ENCODE measurements at places on chromosomes 13 and 19. TPM values are rescaled to one million over a fixed set of nuclear protein-coding genes. Genes with fewer than 3 reads are reported as not detected.

DNA sequence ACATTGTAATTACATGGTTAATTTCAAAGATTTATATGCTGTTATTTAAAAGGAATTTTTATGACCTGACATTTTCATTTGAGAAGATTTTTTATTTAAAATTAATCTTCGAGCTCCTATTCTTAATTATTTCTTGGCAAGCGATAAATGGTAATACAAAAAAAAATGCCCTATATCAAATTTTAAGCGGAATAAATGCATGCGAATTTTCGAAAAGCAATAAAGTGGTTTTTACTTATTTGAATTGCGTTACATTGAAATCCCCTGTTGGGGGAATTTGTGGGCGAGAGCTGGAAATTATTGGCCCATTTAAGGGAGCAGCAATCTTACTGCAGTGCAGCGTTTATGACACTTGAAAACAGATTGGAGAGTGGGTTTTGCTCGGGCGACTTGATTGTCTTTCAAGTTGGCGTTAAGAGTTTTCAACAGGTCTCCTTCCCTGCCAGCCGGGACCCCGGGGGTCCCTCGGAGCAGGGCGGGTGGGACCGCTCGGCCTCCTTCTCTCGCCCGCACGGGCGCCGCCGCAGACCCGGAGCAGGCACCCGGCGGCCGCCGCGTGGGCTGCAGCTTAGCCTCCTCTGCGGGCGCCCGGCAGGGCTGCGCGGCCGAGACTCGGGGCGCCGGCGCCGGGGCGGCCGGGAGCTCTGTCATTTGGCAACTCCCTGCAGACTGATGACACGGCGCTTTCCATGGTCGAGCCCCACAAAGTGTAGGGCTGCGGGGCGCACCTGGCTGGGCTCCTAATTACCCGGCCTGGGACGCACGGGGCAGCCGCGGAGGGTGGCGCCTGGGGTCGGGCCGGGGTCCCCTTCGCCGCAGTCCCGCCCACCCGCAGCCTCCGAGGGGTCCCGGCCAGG, 255.1 kb upstream of the SOX21 start:
- DNase-seq, result no peak

DNA sequence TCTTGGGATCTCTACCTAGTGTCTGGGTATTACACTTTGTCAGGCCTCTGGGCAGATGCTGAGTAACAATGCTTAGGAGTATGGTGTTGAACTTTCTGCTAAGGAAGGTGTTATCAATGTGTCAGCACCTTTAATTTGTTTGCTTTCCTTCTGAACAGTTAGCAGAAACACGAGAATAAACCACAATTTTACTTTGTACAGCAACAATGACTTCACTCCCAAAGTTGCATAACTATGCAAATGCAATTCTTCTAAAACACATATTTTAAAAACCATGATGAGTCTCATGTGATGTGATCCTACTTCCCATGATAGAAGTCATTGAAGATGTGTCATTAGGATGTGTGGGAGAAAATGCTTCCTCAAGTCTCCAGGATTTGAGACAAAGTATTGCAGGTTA, 155.0 kb downstream of the POSTN start:
- DNase-seq, result no peak

- no peak for DNase-seq
These were observed 7.2 kb downstream of the SYNGR4 start for GRCh38 chr19:48371367-48371766.

FCAR gene
- total RNA-seq, result not detected

DNA sequence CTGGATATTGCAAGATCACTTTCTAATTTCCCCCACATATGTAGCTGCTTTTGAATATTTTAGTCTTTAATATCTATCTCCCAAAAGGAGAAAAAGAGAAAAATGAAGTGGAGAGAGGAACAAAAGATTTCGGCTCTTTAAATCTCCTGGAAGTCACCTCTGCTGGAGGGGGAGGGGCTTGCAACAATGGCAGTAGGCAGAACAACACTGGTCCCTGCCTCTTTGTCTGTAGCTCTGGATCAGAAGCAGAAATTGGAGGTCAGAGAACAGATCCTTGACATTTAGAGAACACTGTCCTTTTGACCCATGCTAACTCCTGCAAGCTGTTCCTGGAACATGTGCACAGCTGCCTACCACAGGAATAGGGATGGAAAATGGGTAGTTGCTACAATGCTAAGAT, 86.7 kb upstream of the GPR12 start:
- DNase-seq, result no peak

DNA sequence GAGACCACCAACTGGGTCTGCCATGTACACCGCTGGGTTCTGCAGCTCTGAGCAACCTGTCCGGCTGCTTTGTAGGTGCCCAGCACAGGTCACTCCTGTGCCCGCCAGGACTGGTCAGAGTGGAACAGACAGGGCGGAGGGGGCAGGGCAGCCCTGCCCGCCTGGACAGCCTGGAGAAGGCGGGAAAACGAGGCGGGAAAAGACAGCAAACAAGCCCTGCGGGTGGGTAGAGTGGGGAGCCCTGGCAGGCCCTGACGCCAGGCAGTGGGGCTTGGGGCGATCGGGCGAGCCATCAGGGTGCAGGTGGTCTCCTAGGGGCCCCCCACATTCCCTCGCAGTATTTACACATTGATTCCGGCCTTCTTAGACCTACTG, 533 bp upstream of the UHRF1 start:
- DNase-seq, result no peak

DNA sequence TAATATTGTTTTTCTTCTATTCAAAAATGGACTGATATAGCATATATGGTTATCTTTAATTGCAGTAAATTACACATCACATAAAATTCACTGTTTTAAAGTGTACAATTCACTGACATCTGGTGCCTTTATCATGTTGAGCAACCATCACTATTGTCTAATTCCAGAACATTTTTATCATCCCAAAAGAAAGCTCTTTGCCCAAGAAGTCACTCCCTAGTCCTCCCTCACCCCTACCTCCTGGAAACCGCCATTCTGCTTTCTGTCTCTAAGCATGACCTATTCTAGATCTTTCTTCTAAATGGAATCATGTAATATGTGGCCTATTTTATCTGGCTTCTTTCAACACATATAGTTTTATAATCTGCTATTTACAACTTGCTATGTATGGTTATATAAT, 525.6 kb downstream of the DCT start:
- no peak for DNase-seq

UBA52 gene
- 643 TPM for total RNA-seq

- no peak for DNase-seq
These were observed 30.7 kb upstream of the WDFY2 start for GRCh38 chr13:51553531-51553930.

GNA15 gene
- total RNA-seq, result 1.2 TPM
